ENCODE measurements at places on chromosomes 1 and 21.
A peak's percentile ranks its signal among the peaks of the same experiment; 100 is the strongest.

DNA sequence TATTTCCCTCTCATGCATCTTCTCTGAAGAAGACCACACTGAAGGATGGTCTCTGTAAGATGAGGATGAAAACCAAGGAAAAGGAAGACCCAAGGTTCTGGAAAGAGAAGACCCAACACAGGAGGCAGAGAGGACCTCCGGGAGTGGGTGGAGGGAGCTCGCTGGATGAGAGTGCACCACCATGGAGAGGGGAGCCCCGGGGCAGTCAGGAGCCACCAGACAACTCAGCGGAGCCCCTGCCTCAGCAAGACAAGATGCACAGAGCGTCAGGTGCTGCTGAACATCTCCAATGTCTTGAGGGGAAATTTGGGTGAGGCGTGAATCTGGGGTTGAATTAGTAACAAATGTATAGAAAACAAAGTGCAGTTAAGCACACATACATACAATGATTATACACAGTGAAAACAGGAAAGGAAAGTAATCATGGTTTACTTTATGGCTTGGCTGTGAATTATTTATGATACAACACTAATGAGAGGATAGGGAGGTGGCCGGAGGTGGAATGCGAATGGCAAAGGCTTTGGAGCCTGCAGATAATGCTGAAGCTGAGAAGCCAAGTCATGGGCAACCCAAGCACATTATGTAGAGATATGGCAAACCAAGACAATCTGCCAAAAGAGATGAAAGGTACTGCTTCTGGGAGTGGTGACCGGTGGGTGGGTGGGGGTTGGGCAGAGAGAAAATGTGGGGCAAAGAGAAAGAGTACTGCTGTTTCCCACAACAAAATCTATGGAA lies 80.4 kb upstream of the EDN2 start:
- DNase-seq, result no peak

GRCh38 chr21:14084068-14084501 lies 126.7 kb downstream of the LIPI start:
- no peak for DNase-seq

GRCh38 chr1:237367758-237368157 lies 325.8 kb downstream of the RYR2 start:
- DNase-seq, result no peak

DNA sequence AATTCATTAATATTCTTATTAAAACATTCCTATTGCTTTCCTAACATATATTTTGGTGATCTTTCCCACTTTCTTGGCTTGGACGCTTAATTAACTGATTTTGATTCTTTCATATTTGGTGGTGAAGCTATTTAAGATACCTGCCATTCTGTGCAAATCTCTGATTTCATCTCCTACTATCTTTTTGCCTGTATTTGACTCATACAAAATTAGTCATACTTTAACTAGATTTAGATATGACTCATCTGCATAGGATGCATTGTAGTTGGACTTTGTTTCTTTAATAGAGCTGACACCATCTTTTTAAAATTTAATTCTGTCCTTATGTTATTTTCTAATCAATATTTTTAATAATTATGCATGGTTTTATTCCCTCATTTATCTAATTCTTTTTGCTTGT lies 93.8 kb upstream of the PLPPR4 start:
- DNase-seq, result no peak

DNA sequence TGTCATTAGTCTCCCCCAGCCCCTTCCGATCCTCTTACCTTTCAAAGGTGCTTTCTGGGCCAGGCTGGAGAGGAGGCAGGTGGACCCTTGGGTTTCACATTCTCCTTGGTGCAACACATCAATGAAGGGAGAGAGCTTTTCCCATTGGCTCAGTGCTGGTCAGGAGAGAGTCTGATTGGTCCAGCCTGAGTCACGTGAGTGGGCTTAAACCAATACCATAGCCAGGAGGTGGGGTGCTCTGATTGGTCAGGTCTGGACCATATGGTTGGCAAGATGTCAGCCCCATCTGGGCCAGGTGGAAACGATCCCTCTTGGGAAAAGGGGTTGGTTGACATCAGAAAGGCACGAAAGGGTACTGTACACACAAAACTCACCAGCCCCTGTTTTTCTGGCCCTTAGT lies 44.8 kb upstream of the ABCG1 start:
- no peak for DNase-seq

GRCh38 chr1:7770669-7770996 lies 463 bp upstream of the VAMP3 start:
- no peak for DNase-seq

GRCh38 chr21:26540651-26541050 lies 32.4 kb downstream of the CYYR1 start:
- no peak for DNase-seq

DNA sequence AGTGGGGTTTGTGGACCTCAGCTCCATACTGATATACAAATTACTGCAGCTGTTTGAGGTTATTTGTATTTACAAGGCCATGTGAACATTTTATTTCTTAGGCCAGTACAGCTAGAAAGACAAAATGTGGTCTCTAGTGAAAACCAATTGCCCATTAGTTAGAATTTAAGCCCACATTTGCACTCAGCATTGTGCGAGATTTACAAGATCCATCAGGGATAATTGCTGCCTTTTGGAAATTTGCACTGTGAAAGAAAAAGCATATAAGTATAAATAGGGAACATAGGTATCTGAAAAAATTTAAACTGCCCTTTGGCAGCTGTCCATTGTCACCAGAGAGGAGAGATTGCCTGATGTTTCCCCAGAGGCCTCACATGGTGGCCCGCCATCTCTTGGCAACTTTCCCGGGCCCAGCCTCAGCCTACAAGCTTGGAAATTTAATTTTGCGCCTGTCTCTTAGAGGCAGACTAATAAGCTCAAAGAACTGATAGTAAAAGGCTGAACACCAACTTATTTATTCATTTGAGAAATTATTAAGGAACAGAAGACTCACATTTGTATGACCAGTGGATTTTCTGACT lies 120.7 kb downstream of the MAP3K21 start:
- no peak for DNase-seq

DNA sequence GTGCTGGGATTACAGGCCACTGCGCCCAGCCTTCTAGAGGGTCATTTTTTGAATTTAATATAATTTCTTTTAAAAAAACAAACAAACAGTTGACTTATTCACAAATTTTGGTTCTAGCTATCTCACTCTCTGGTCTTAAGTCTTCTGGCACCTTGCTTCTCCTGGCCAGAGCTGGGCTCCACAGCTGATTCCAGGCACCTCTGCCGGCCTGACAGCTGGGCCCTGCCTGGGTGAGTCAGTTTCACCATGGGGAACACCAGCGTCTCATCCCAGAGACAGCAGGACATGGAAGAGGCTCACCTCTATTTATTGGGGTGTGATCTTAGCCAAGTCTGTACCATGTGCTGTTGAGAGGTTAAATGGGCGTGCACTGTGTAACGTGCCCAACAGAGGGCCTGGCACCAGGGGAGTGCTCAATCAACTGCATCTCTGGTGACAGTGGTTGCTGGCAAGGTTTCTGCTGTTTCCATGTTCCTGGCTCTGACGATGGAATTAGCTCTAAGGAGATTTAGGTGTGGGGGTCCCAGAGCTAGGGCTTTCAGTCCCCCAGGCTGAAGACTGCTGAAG lies 956 bp downstream of the CPLANE2 start:
- DNase-seq, result no peak

GRCh38 chr1:182147136-182147820 lies 85.8 kb upstream of the ZNF648 start:
- no peak for DNase-seq

- no peak for DNase-seq
Measured at GRCh38 chr1:25634896-25635295, 18.3 kb downstream of the MAN1C1 start.

DNA sequence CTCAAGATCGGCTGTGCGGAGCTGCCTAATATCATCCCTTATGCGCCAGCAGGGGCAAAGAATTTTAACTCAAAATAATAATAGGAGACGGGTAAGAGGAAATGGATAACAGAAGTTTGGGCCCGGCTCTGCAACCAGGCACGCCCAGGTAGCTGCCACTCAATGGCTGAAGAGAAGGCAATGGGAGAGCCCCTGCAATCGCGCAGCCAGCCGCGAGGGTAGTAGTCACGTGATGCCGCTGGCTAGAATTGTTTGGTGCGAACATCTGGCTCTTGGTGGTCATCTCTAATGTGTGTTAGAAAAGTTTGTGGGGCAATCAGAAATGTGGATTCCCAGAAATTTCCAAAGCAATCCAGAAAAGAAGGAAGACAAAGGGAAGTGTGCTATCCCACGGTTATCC lies 12.3 kb downstream of the BARHL2 start:
- no peak for DNase-seq

GRCh38 chr1:10677491-10678391 lies 118.7 kb downstream of the CASZ1 start:
- no peak for DNase-seq

DNA sequence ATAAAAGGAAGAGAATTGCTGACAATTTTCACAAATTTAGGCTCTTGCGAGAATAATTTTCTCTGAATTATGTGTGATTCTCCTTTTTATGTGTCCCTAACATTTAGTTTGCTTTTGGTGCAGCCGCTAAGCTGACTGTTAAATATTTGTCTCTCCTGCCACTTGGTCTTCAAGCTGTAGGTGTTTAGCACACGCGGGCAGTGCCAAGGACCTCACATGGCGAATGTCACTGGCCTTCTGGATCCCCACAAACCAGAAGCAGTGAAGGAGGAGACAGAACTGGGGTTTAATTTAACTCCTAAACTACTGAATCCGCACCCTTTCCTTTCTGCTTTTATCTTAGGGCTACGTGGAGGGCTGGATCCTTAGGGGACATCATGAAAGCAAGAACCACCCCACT lies 120.0 kb downstream of the KAZN start:
- DNase-seq, result no peak

GRCh38 chr1:240666568-240667198 lies 54.7 kb upstream of the GREM2 start:
- DNase-seq, result no peak

- no peak for DNase-seq
Measured at GRCh38 chr1:232020352-232020751, 393.8 kb downstream of the DISC1 start.

- DNase-seq, result no peak
Measured at GRCh38 chr21:15849927-15850326, 120.1 kb downstream of the USP25 start.

- no peak for DNase-seq
Measured at GRCh38 chr1:185573677-185574076, 160.5 kb upstream of the HMCN1 start.

- no peak for DNase-seq
Measured at GRCh38 chr1:1324084-1324523, 356 bp downstream of the INTS11 start.

GRCh38 chr1:15874471-15874870 lies 27.0 kb downstream of the SPEN start:
- DNase-seq, result no peak

DNA sequence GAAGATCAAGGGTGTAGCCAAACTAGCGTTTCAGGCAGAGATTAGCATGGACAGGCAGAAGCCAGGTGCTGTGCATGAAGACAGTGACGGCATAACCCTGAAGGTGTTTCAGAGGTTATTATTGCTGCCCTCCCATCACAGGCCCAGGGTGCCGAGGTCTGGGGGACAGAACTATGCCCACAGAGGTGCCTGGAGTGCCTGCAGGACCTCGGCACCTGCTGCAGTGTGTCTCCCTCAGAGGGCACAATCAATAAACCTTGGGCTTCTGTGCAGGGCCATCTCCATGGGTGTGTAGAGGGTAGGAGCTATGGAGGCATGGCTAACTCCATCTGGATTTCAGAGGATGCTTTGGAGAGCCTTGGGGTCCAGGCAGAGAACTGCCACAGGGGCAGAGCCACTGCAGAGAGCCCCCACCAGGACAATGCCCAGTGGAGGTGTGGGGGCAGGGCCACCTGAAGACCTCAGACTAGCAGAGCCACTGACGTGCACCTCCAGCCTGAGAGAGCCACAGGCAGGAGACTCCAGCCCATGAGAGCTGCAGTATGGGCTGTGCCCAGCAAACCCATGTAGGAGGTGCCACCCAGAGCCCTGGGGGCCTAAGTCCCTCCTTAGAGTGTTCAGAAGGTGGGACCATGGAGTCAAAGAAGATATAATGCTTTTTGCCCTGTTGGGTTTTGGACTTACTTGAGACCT lies 5.7 kb upstream of the ABCG1 start:
- DNase-seq, result no peak

DNA sequence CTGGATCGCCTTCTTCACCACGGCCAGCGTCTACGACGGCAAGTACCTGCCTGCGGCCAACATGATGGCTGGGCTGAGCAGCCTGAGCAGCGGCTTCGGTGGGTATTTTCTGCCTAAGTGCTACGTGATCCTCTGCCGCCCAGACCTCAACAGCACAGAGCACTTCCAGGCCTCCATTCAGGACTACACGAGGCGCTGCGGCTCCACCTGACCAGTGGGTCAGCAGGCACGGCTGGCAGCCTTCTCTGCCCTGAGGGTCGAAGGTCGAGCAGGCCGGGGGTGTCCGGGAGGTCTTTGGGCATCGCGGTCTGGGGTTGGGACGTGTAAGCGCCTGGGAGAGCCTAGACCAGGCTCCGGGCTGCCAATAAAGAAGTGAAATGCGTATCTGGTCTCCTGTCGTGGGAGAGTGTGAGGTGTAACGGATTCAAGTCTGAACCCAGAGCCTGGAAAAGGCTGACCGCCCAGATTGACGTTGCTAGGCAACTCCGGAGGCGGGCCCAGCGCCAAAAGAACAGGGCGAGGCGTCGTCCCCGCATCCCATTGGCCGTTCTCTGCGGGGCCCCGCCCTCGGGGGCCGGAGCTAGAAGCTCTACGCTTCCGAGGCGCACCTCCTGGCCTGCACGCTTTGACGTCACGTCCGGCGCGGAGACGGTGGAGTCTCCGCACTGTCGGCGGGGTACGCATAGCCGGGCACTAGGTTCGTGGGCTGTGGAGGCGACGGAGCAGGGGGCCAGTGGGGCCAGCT lies at the start of gene ZBTB48:
TSS of gene ZBTB48 (plus strand) at position 621 of the 745 bp plus-strand sequence. CDS start 616 bp downstream, outside the sequence.
- DNase-seq, result peak; percentile 87

GRCh38 chr1:24058671-24059455 lies 53.1 kb downstream of the MYOM3 start:
- no peak for DNase-seq

DNA sequence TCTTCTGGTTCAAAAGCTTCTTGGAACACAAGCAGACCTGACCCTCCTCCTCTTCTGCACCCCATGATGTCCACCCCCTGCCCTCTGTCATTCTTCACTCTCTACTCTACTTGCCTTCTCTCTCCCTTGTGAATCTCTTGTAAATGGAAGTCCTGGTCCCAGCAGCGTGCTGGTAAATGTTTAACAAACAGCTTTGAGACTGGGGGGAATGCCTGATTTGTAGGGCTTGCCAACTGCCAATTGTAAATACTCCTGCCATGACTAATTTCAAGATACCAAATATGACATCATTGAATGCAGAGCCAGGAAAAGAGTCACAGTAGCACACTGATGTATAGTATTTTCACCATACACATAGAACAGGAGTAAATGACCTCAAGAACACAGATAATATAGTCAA lies 40.9 kb upstream of the LRRN2 start:
- no peak for DNase-seq

GRCh38 chr1:225765982-225766674 lies 11.5 kb upstream of the SRP9 start:
- DNase-seq, result no peak

- no peak for DNase-seq
Measured at GRCh38 chr21:42366292-42367010, at the start of gene TFF1. Gene TFF1 (minus strand): TSS chr21:42366535. CDS start chr21:42366495, 40 bp downstream.

GRCh38 chr21:41360072-41360821 lies 1.6 kb upstream of the MX2 start:
- DNase-seq, result no peak

Data from HFF-Myc (cell line).